AG08395 (cell line): ENCODE measurements at places on chromosomes 4 and X.

DNA sequence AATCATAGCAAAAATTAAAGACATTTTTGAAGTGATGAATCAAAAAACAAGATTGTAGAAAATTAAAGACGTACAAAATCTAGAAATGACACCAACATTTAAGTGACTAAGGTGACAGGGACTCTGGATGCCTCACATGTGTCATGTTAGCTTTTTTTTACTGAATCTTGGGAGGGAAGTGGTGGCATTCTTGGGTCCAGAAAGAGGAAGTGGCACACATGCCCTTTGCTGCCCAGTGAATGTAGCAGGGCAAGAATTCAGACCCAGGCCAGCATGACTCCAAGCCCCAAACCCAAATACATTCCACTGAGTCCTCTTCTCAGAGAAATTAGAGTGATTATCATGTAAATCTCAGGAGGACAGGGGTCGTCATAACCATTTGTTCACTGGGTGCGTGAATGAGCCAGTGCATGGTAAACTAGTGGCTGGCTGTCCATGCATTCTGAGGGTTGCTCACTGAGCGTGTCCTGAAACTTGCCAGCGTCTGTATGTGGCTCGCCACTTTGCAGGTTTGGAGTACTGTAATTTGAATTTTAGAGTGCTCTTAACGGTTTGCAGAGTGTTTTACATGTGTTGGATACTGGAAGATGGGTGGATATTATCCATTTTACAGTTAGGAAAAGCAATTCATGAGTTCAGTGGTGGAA lies 55.4 kb upstream of the TBC1D14 start:
- no peak for DNase-seq

DNA sequence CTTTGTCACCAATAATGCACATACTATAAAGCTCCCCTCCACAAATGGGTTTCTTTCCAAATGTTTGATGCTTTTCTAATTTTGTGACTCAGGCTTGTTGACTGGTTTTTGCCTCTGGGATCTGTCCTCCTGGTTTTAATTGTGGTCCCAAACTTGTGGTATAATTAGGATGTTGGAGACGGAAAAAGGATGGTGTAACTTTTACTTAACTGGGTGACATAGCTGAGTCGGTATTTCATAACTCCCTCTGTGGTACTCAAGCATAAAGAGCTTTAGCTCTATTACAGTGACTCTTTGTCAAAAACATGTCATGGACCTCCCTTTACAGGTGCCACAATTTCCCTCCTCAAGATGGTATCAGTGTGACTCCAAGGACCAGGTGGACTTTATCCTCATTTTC lies 119.7 kb upstream of the RBPJ start:
- peak; percentile 76 for DNase-seq

- no peak for DNase-seq
These were observed 19.5 kb upstream of the VSIG1 start for GRCh38 chrX:108025376-108025775.

DNA sequence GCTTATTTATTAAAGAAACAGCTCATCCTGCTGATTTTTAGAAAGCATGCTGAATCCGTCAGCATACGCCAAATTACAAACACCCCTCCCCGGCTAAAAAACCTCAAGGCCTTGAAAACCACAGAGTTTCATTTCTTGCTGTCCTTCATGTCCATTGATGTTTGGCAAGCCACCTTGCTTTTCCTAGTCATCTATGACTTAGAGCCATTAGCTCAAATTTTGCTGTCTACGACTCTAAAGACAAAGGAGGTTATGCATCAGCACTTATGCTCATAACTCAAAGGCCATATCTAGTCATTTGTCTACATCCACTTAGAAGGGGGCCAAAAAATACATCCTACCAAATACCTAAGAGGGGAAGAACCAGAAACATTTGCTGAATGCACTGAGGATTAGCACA lies 925.1 kb downstream of the PCDH7 start:
- no peak for DNase-seq

DNA sequence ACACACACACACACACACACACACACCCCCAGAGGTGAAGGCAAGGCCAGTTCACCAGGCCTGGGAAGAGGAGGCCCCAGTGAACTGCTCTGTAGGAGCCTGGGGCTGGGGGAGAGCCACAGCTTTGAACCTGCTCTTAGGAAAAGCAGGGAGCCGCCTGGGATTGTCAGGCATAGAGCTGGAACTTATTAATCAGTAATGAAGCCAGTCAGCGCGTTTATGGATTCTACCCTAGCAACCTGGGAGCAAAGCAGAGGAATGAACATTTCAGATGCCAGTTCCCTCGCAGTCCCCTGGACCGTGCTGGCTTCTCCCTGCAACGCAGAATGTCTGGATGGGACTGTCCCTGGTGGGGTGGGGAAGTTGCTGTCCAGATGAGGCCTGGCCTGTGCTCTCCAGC lies 45.3 kb upstream of the DDX3X start:
- DNase-seq, result no peak

GRCh38 chrX:42054256-42054655 lies 130.9 kb upstream of the CASK start:
- no peak for DNase-seq

GRCh38 chr4:94208918-94209317 lies 1.3 kb downstream of the SMARCAD1 start:
- DNase-seq, result no peak

GRCh38 chr4:2006956-2007653 lies 1.7 kb downstream of the NELFA start:
- DNase-seq, result no peak

- peak; percentile 5 for DNase-seq
These were observed 102.8 kb downstream of the NAF1 start for GRCh38 chr4:163063891-163064290.

DNA sequence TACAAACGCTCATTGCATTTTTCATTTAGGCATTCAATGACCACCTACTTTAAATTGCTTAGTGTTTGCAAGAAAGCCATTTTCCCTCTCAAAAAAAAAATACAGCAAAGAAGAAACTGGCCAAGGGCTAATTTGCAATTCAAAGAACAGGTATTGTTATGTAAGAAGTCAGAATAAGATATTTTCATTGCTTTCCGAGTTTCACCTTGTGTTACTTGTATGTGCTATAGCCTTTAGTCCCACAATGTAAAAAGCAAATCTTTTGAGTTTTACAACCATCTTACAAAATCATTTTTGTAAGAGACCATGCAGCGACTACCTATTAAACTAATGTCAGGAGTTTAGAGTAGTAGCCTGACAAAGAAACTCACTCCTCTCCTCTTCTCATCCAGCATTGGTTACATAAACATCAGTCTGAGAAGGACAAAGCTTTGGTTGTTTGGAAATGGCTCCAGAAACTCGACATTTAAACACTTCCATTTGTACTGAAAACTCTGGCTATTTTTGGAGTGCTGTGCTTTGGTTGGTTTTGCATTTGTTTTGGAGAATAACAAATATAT lies 15.3 kb downstream of the TENM3 start:
- no peak for DNase-seq
